ENCODE measurements at places on chromosomes 5 and 9. TPM values are rescaled to one million over a fixed set of nuclear protein-coding genes. Genes with fewer than 3 reads are reported as not detected.
A peak's percentile ranks its signal among the peaks of the same experiment; 100 is the strongest.

GRCh38 chr9:34499076-34499475 lies 23.7 kb downstream of the ENHO start:
- no peak for DNase-seq

DNA sequence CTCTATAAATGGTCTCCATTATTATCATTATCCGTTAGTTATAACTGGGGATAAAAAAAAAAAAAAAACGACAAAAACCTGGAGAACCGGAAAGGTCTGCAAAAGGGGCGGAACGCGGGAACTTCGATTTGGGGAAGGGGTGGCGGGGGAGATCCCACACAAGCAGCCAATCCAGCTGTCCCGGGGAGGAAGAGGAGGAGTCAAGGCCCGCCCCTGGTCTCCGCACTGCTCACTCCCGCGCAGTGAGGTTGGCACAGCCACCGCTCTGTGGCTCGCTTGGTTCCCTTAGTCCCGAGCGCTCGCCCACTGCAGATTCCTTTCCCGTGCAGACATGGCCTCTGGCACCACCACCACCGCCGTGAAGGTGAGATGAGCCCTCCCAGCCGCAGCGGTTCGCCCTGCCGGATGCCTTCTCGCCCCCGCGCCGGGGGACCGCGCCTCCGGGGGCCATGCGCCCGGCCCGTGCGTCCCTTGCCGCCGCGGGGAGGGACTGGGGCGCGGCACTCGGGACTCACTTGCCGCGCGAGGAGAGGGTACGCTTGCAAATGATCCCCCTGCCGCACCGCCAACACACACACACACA lies at the start of gene MTAP:
MTAP (plus strand) TSS at position 219 of the 583 bp plus-strand sequence; CDS start at position 332, 113 bp downstream.
- peak; percentile 92 for DNase-seq

DNA sequence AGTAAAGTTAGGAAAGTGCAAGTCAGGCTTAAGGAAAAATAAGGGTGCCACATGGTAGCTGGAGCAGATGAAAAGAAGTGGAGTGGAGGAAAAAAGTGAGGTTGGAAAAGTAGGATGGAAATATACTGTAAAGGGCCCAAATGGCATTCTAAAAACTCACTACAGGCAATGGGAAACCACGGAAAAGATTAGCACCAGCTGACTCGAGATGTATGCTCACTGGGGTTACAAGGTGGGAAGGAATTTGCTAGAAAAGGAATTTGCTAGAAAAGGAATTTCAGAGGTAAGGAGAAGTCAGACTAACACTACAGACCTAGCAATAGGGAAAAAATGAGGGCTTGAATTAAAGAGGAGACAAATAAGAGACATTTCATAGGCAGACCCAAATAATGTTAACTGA lies 3.6 kb downstream of the PSMD5 start:
- no peak for DNase-seq

GRCh38 chr5:175236176-175236575 lies 207.8 kb downstream of the DRD1 start:
- DNase-seq: no peak

- no peak for DNase-seq
These were observed 221.6 kb upstream of the KIF2A start for GRCh38 chr5:62084391-62084790.

- no peak for DNase-seq
These were observed 388.9 kb upstream of the ACTBL2 start for GRCh38 chr5:57871496-57871895.

DNA sequence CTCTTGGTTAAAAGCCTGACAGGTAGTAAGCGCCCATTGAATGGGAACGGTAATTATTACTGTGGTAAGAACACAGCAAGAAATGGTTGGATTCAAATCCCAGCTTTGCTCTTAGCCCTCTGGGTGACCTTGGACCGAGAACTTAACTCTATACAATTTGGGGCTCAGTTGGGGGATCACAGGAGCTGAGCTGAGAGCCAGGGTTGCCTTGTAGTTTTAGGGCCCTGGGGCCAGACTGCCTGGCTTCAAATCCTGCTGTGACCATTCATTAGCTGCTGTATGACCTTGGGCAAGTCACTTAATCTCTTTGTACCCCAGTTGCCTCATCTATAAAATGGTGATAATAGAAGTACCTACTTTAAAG lies 87.4 kb upstream of the SH3PXD2B start:
- DNase-seq: no peak

DNA sequence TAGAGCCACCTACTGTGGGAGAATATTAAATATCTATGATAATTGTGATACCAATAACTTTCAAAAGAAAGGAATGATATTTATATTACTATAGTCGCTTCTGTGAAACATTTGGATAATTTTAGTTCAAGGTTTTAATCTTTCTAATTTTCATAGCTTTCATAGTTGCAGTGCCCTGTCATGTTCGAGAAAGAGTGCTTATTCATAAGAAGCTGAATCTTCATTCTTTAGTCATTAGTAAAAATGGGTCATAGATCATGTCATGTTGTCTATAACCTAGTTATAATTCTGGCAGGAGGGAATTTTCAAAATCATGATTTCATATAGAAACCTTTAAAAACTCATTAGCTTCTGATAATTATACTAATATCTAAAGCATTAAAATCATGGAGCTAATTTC lies 685.6 kb downstream of the CETN3 start:
- no peak for DNase-seq

DNA sequence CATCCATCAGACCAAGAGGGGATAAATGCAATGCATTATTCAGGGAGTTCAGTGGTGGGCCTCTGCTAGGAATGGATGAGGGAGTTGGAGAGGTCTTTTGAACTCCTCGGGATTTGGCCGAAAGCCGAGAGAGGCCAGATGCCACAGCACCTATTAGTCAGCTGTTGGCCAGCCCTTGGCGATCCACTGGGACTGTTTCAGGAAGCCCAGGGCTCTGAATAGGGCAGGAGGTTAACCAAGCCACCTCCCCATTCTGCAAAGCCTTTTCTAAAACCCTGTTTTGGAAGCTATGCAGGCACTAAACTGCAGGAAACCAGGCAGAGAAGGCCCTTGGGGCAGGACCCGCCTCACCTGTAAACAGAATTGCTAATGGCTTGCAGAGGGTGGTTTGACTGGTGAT lies 37.8 kb downstream of the ASTN2 start:
- no peak for DNase-seq

GRCh38 chr5:18720002-18720401 lies 1085.7 kb downstream of the TAF11L14 start:
- no peak for DNase-seq

GRCh38 chr9:98603821-98604383 lies 104.8 kb downstream of the GABBR2 start:
- DNase-seq: no peak

GRCh38 chr9:38154501-38155421 lies 85.7 kb upstream of the SHB start:
- DNase-seq: no peak

- no peak for DNase-seq
These were observed 107.6 kb upstream of the CPEB4 start for GRCh38 chr5:173780235-173781234.

DNA sequence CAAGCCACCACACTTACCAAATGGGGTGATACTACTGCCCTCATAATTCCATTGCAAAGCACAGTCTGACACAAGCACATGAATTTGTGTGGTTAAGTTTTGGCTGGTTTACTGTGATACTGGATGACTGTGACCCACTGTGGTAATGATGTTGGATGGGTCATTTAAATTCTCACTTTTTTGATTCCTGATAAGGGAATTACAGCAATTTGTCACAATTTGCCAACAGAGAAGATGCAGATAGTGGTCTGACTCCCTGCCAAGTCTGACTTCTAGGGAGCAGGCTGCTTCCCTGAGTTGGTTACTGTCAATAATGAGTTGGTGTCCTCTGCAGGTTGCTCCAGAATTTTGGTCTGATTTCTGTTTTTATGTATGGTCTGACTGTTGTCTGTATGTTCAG lies 731.9 kb downstream of the MTRR start:
- no peak for DNase-seq

DNA sequence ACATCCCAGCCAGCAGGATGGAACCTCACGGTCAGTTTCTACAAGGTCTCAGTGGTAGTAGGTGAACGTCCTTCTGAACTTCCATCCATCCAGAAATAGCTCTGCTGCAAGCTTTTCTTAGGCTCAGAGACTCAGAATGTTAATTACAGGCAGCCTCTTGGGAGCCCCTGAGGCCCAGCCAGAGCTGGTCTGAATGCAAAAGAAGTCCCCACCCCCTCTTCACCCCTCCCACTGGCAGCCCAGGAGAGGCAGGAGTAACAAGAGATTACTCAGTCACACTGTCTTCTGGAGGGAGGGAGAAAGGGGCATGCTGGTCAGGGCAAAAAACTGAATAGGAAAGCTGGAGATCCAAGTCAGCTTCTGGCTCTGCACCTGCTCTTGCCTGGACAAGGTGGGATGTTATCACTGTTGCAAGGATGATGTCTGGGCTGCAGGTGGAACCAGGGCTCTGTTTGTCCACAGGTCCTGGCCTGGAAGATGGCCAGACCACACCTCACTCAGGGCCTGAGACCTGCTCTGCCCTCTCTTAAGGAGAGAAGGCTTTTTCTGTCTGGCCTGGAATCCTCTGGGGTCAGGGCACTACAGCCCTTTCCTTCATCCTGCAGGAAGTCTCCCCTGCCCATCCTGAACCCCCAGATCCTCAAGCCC lies 9.1 kb downstream of the ENHO start:
- no peak for DNase-seq

MARCHF11 gene
- 2.6 TPM for total RNA-seq

ALG2 gene
- 28.3 TPM for total RNA-seq

CERCAM gene
- total RNA-seq: 19.4 TPM

SLC34A3 gene
- total RNA-seq: 0.19 TPM

SPATA31D4 gene
- total RNA-seq: not detected

CDC14B gene
- total RNA-seq: 10.6 TPM

PDLIM4 gene
- 1.5 TPM for total RNA-seq
